ENCODE measurements at places on chromosomes 6 and 20.

GRCh38 chr20:25191051-25191450, 4.5 kb upstream of the ENTPD6 start:
- DNase-seq = no peak

- DNase-seq = no peak
These were observed 33.9 kb downstream of the CCN2 start for GRCh38 chr6:131917318-131917717.

- DNase-seq = no peak
These were observed 1.4 kb upstream of the EEF1A2 start for GRCh38 chr20:63500151-63500901.

DNA sequence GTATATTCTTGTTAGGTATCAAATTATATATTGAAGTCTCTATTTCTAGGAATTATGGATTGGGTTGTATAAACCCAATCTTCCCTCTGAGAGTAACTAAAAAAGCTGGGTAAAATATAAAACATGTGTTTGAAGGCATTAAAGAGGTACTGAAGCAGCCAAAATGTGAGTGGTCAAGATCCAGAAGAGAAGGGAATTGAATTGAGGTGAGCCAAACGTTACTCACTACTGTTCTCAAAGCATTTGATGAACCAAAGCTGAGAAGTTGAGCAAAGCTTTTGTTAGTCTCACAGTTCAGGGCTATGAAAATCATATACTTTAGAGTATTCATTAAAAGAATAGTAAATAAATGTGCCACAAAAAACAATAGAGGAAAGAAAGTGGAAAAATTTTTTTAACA, 365.8 kb downstream of the BCKDHB start:
- no peak for DNase-seq

DNA sequence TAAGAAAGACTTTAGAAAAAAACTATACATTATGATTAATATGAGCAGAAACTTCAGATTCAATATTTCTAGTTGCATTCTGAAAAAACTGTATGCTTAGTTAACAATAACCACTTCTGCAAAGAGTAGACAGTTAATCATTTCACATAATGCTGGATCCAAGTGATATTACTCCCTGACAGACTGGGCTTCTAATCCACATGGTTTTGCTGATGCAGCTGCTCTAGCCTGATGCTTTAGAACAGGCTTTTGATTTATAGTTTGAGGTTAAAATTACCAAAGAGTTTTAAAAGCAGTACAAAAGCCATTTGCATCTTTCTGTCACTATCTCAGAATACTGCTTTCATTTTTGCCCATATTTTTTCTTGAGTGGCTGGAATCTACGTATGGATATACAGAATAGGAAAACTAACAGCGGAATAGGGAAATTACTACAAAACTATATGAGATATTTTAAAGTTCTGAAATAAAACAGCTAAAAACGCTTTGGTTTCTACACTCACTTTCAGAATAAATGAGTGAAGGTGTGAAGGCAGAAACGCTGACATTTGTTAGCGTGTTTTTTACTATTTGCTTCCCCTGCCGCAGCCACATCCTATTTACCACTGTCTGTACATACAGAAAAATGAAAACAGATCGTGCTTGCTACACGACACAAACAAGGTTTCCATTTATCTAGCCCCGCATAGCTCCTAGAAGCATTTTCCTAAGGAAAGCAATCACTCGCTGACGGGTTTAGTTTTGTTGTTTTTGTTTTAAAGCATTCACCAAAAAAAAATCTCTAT, 61.7 kb downstream of the METTL24 start:
- DNase-seq = peak; percentile 2

DNA sequence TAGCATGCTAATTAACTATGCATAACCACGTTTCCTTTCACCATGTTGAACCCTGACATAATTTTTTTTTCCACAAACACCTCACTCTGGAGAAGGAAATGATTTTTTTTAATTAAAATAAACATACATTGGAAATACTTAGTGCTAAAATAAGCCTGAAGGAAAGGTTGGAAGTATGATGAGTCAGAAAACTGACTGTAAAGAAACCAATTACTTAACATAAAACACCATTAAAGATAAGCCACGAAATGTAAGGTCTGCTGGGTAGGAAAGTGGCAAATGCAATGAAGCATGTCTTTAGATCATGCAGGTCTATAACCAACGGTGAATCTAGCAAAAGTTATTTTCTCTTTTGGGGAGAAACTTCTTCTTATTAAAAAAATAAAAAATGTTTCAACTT, 47.5 kb downstream of the OPRM1 start:
- DNase-seq = no peak

GRCh38 chr6:145924600-145924999, 39.6 kb downstream of the SHPRH start:
- DNase-seq = no peak

DNA sequence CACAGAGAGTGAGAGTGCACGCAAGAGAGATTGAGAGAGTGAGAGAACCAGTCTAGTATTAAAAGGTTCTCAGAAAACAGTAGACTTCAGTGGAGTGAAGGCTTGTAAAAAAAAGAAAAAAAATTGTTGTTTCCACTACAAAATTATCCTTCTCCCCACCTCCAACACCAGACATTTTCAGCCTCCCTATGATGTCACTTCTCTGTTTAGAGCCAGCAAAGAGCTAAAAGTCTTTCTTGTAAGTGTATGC, 77.8 kb downstream of the BACH2 start:
- DNase-seq = no peak

- DNase-seq = no peak
These were observed 57.7 kb downstream of the SLX4IP start for GRCh38 chr20:10492844-10493243.

GRCh38 chr6:38935051-38935450, 113.5 kb upstream of the GLP1R start:
- no peak for DNase-seq

GRCh38 chr20:48652961-48653705, 174.7 kb downstream of the PREX1 start:
- DNase-seq = no peak

DNA sequence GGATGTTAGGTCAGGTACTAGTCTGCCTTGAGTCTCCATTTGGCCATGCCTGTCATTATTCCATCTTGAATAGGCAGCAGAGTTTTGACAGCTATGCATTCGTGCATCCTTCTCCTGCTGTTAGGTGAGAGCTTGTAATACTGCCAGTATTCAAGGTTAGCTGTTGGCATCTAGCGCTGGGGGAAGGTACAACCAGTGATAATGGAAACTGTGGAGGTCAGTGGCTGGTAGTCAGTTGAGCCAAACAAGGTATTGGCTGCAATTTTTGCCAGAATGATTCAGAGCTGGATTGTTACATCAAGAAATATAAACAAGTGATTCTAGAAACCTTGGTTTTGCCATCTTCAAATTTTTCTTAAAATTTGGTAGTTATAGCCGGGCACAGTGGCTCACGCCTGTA, 6.5 kb downstream of the FAM8A1 start:
- no peak for DNase-seq

DNA sequence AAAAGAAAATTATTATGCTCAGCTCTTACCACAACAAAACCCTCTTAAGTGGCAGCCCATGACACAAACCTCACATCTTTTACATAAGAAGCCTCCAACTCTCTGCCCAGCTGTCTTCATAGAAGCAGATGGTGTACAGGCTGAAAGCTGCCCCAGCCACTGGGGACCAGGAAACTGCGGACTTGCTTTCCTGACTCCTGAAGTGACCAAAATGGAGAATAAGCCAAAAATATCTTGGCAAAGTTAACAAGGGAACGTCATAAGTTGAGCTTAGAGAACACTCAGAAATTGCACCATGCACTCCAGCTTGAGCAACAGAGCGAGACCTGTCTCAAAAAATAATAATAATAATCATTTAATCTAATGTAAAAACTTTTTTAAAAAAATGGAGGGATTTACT, 160.3 kb upstream of the CDYL start:
- no peak for DNase-seq

- peak; percentile 32 for DNase-seq
These were observed 124.5 kb downstream of the HIVEP2 start for GRCh38 chr6:142820338-142821051.

DNA sequence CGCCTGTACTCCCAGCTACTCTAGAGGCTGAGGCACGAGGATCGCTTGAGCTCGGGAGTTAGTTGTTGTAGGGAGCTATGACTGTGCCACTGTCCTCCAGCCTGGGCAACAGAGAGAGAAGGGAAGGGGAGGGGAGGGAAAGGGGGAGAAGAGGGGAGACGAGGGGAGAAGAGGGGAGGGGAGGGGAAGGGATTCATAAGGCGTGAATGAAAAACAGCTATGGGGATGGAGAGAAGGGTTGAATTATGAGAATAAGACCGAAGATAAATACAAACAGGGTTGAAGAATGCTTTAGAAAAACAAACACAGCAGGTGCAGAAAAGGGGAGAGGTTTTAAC, 106.0 kb downstream of the TRIM27 start:
- no peak for DNase-seq

DNA sequence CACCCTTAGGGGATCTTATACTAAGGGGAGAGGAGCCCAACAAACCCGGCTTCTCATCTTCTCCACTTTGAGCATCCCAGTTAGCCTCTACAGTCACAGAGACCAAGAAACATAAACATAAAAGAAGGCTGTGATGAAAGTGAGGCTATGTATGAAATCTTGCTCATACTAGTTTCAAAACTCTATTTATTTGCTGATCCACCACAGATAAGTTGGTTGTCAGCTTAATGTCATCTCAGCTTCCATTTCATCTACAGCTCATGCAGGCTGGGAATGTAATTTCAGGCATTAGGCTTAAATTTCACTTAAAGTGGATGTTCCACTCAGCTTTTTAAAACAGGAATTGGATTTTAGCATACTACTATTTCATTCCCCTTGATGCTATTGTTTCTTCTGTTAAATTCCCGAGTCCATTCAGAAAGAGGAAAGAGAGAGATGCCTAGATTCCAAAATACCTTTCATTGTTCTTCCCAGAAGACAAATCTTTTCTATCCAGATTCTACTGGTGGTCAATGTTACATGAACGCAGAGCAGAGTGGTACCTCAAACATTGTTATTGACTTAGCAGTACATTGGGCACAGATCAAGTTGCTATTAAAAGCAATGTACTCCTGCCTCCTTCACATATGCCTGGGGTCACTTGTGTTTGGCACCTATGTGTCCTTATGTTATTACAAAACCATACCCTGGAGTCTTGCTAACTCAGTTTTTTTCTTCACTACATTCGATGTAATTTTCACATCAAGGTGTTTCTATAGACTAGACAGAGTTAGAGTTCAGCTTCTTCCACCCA, 149.0 kb downstream of the HACE1 start:
- DNase-seq = no peak

DNA sequence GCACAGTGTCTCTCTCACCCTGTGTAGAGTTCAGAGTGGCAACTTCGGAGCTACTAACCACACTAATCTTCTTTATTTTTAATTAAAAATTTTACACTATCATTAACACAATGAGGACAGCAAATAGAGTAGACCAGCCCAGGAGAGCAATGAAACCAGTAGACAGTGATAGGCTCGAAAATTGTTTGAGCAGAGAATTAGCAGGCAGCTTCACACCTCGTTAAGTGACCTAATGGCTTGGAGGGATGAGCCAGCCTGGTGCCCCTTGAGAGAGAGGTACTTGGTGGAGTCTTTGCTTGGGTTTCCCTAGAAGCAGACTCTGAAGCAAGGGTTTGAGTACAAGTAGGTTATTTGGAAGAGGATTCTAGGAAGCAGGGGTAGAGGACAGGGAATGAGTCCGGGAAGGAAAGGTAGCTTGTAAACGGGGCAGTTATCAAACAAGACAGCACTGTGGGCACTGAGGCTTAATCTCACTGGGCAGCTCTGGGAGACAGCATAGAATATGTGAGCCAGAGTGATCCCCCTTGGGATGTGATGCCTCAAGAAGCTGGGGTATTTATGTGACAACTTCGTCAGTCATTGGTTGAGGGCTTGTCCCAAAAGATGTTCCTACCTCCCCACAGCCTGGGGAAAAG, 146.1 kb downstream of the PCSK2 start:
- DNase-seq = no peak

GRCh38 chr6:52161689-52162438, 24.3 kb upstream of the IL17A start:
- peak; percentile 89 for DNase-seq

GRCh38 chr6:137490006-137490905, 3.9 kb downstream of the OLIG3 start:
- no peak for DNase-seq

DNA sequence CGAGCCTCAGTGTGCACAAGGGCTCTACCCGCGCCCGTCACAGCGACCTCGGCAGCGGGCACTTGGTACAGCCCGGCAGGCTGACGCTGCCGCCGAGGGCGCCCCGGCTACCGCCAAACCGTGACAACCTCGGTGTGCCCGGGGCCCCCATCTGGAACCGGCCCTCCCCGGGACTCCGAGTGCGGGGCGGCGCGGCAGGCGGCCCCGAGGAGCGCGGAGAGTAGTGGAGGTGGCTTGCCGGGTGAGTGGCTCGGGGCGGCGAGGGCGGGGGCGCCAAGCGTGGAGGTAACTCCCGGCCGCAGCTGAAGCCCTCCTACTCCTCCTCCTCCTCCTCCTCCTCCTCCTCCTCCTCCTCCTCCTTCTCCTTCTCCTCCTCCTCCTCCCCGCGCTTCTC, at the start of gene ISM1:
TSS of gene ISM1 (plus strand) at position 371 of the 394 bp plus-strand sequence. CDS start 503 bp downstream, outside the sequence.
- peak; percentile 13 for DNase-seq

DNA sequence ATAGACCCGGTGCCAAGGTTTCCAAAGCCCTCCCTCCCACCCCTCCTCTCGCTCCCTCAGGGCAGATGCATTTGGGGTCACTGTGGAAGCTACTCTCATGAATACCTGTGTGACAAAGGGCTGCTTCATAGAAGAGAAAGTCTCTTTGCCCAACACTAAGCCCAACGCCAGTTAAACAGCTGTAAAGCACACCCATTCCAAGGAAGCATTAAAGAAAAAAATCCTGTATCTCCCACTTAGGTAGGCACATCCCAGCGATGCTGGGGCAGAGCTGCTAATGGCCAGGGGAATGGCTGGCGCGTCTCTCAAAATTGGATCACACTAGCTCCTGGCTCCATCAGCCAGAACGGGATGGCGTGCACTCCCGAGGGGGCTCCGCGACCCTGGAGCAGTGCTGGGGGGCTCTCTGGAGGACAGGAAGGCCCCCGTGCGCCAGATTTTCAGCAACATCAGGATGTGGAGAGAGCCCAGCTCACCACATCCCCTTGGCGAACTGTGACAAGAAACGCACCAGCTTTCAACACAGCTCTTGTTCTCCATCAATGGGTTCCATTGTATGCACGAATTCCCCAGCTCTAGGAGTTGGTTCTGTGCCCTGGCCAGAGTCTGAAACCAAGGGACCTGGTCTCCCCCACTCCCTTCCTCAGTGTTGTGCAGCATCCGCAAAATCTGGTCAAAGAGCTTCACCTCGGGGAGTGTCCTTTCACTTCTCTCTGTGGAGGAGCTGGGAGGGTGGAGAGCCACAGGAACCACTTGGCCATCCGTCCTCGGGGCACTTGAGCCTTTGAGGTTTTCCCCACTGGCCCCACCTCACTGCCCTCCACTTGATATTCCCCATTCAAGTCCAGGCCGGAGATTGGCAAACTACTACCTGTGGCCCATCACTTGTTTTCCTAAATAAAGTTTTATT, 74.1 kb downstream of the TFAP2C start:
- no peak for DNase-seq

DNA sequence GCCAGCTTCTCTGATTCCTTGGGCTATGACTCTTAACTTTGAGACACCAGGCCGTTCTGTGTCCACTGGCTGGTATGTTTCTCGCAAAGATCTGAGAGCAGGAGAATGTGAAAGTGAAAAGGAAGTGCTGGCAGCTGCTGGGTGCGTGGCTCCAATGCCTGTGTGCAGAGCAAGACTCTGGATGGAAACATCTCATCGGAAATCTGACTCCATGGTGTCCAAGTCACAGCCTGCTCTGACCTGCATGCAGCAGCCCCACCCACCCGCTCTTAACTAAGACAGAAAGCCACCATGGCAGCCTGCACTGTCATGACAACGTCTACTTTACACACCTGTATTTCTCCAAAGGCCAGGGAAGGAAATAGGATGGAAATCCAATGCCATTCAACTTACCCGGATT, 66.3 kb upstream of the MPC1 start:
- DNase-seq = no peak

Measured in activated CD4-positive, alpha-beta T cell treated with anti-CD3 and anti-CD28 coated beads, Interleukin-10, Interleukin-2, amounts not matched to agents 100 ng/mL and 50 ng/mL, durations not matched to agents 16 hours and 8 hours (primary cell).